ENCODE measurements at places on chromosomes 13 and 19. TPM values are rescaled to one million over a fixed set of nuclear protein-coding genes. Genes with fewer than 3 reads are reported as not detected.

The PGLYRP1 gene
- 0.29 TPM for polyA plus RNA-seq

The TSPAN16 gene
- polyA plus RNA-seq: not detected

The ZNF227 gene
- 26.7 TPM for polyA plus RNA-seq

The LMTK3 gene
- 1.2 TPM for polyA plus RNA-seq
